CD8-positive, alpha-beta memory T cell (primary cell): ENCODE measurements at places on chromosomes 16 and 17.

DNA sequence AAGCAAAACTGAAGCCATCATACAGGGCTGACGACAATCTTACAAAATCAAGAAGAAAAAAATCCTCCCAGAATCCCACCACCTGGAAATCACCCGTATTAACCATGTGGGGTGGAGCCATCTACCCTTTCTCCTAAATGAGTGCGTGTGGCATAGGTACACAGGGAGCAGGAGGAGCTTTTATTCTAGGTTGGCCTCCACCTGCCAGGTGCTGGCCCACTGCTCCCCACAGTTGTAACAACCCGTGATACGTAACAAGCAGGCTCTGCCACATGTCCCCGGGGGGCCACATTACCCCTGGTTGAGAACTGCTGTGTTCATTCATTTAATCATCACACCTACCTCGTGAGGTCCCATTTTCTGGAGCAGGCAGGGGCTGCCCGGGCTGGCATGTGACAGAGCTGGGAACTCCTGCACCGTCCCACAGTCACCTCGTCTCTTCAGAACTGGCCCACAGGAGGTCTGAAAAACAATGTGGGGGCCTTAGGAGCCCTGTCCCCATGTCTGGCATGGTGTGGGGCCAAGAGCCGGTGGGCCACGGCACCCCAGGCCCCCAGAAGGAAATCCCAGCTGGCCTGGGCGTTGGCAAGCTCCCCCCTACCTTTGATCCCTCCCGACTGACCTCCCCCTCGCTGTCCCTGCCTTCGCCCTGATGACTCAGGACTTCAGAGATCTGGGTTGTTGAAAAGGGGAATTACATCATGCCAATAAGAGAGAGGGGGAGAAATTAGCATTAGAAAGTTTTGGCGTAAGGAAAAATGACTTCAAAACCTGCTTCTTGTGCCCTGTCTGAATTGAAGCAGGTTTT lies 12.9 kb downstream of the CMIP start:
- DNase-seq, result no peak

- DNase-seq, result no peak
Observed at GRCh38 chr16:50839356-50839755, 97.5 kb downstream of the CYLD start.

DNA sequence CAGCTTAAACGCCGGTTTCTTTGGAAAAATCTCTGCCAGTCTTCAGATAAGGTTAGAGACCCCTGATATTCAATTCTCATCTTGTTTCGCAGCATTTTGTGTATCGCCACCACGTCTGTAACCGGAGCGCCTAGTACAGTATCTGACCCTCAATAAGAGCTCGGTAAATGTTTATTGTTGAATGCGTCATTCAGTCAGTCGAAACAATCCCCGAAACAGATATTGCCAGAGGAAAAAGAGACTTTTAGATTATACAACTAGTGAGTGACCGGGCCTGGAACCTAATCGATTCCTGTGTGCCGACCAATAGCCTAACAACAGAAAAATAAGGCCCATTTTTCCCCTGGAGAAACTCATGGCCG lies 626 bp downstream of the PELP1 start:
- no peak for DNase-seq

DNA sequence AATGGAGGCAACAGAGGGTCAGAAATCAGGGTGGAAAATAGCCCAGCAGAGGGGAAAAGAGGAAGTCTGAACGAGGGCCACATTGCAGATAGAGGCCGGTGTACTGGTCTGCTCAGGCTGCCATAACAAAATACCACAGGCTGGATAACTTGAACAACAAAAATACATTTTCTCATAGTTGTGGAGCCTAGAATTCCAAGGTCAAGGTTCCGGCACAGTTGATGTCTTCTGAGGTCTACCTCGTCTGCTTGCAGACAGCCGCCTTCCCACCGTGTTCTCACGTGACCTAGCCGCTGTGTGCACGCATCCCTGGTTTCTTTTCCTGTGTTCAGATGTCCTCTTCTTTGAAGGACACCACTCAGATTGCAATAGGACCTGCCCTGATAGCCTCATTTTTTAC lies 249.4 kb downstream of the WWOX start:
- DNase-seq, result no peak

GRCh38 chr16:84498223-84498610 lies 6.2 kb downstream of the MEAK7 start:
- no peak for DNase-seq

DNA sequence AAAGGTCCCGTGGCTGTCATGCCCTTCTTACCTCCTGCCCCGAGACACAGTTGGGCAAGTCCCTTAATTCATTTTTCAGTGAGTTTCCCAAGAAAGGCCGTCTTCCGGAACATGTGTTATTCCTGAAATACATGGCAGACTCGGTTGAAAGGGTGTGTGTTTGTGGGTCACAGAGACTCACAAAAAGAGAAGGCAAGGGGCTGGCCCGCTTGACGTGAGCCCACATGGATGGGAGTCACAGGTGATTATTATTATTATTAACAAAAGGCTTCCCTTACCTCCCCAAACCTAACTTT lies 34.1 kb upstream of the CCR7 start:
- DNase-seq, result no peak

- DNase-seq, result no peak
Observed at GRCh38 chr17:1100382-1100781, 79.4 kb downstream of the ABR start.

DNA sequence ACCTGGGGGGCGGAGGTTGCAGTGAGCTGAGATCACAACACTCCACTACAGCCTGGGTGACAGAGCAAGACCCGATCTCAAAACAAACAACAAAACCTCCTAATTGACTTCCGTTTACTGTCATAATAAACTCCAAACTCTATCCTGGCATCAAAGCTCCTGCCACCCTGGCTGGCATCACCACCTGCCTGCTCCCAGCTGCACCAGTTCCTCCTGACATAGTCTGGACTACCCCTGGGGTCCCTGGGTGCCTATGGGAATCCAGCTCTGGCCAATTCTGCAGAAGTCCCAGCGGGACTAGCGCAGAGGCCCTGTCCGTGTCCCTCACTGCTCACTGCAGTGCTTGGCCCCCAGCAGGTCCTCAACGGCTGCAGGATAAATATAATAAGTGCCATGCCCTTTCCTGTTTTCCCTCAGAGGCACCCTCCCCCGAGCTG lies 723 bp downstream of the NTHL1 start:
- DNase-seq, result no peak
